ENCODE measurements at places on chromosomes 16 and 17.
A peak's percentile ranks its signal among the peaks of the same experiment; 100 is the strongest.

DNA sequence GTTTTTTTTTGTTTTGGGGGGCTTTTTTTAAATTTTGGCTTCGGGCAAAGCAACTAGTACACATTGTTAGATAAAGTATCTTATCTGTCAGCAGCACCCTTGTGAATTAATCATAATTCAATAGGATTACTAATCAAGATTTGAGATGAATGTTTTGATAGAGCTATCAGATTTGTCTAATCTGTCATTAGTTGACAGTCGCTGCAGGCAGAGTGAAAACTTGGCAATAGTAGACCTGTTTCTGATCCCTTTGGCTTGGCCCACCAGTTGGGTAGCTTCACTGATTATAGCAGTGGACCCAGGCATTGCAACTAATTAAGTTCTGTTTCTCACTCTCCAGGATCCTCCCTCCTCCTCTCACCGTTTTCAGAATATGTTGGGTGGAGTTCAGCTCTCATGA lies 258.6 kb downstream of the IRX3 start:
- DNase-seq = no peak

- DNase-seq = peak; percentile 79
Observed at GRCh38 chr16:70653809-70654771, 7.7 kb downstream of the IL34 start.

GRCh38 chr16:53955221-53955875 lies 251.4 kb downstream of the FTO start:
- no peak for DNase-seq

- DNase-seq = peak; percentile 52
Observed at GRCh38 chr16:82990155-82990554, 363.4 kb downstream of the CDH13 start.

DNA sequence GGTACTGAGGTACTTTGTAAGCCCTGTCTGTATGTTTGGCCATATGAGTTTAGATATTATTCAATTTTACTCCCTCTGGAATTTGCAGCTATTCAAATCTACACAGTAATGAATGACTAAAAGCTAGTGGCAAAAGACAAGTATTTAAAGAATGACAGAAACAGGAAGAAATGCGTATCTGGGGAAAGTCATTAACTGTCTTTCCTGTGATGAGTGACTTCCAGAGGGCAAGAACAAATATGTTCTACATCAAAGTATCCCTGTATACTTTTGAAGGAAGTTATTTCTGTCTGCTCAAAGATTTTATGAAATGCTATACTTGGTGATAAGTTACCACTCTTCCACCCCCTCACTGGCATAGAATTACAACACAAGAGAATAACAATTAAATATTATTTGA lies 489.3 kb upstream of the SOX9 start:
- DNase-seq = peak; percentile 45

- DNase-seq = peak; percentile 16
Observed at GRCh38 chr17:46949291-46950174, 26.6 kb downstream of the GOSR2 start.

GRCh38 chr16:89290887-89291286 lies 73.4 kb downstream of the ZNF778 start:
- DNase-seq = no peak

- no peak for DNase-seq
Observed at GRCh38 chr17:55530064-55530463, 18.8 kb upstream of the SMIM36 start.

GRCh38 chr16:54946909-54947308 lies 16.2 kb downstream of the IRX5 start:
- DNase-seq = no peak

DNA sequence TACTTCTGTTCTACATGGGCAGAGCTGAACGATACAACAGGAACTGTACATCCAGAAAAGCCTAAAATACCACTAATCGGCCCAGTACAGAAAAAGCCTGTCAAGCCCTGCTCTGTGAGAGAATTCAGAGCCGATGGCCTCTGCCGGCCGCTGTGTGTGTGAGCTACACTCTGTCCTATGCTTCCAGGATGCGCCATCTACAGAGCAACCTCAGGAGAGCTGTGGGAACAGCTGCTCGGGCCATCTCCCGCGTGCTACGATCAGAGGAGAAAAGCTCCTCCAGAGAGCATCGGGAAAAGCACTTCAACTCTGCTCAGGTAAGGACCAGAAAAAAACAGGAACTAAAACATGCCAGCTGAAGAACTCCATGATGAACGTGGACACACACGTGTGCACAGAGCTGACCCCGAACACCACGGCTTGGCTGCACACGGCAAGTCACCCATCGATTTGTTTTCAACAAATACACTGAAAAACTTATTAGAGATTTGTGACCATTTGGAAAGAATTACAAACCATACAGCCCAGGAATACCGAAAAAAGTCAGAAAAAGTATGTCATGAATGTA lies 115.9 kb downstream of the ANKRD11 start:
- DNase-seq = no peak

DNA sequence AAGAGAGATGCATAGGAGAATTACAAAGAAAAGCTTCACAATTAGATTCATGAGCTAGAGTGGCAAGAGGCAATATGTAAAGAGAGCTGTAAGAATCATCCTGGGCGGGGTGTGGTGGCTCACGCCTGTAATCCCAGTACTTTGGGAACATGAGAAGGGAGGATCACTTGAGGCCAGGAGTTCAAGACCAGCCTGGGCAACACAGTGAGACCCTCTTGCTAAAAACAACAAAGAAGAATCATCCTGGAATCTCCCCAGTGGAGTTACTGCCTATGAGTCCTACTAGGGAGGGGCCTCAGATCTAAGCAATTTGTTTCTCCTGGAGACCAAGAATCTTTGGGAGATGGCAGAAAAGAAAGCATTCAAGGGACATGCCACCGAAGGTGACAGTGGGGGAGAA lies 119.1 kb downstream of the HIC1 start:
- no peak for DNase-seq

DNA sequence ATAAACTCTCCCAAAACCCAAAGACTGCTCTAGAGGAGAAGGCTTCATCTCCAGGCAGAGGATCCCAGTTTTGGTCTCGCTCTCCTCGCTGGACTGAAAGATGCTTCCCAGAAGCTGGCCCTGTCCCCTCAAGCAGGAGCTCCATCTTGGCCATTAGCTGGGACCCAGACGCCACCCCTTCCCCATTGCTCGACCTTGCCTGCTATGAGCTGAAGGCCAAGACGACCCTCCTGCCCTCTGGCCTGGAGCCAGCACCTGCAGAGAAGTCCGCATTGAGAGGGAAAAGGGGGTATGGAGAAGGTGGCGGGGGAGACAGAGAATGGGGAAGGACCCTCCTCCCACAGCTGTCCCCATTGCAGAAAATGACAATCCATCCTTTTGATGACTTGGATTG lies 3.6 kb upstream of the RCVRN start:
- DNase-seq = no peak

- DNase-seq = no peak
Observed at GRCh38 chr16:11990702-11991390, 14.3 kb downstream of the SNX29 start.

- no peak for DNase-seq
Observed at GRCh38 chr17:66341462-66341861, 39.0 kb downstream of the PRKCA start.

DNA sequence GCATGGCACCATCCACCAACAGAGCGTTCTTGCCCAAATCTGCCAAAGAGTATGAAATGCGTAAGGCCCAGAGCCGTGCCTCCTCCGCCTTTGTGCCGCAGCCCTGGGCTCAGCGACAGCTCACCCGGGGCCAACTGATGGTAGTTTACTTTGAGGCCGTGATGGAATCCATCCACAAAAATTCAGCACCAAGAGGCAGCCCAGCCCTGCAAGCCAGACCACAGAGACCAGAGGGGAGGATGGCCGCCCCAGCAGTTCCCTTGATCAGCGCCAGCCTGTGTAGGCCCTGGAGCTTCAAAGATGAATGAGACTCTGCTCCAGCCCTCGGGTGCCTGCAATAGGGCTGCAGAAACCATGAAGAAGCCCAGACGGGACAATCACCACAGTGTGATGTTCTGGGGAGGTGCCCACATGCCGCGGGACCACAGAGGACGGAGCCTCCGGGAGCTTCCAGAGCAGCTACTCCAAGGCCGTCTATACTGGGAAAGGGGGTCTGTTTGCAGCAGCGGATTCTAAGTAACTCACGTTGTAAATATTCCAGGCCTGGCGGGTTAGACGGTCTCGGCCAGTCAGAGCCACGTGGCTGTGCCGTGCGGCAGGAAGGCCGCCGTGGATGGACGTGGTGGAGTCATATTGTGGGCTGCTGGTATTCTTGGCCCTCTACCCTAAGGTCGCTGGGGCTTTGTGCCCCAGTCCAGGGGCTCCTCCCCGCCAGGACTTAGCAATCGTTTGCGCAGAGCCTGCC lies 80.3 kb downstream of the RBFOX3 start:
- no peak for DNase-seq

DNA sequence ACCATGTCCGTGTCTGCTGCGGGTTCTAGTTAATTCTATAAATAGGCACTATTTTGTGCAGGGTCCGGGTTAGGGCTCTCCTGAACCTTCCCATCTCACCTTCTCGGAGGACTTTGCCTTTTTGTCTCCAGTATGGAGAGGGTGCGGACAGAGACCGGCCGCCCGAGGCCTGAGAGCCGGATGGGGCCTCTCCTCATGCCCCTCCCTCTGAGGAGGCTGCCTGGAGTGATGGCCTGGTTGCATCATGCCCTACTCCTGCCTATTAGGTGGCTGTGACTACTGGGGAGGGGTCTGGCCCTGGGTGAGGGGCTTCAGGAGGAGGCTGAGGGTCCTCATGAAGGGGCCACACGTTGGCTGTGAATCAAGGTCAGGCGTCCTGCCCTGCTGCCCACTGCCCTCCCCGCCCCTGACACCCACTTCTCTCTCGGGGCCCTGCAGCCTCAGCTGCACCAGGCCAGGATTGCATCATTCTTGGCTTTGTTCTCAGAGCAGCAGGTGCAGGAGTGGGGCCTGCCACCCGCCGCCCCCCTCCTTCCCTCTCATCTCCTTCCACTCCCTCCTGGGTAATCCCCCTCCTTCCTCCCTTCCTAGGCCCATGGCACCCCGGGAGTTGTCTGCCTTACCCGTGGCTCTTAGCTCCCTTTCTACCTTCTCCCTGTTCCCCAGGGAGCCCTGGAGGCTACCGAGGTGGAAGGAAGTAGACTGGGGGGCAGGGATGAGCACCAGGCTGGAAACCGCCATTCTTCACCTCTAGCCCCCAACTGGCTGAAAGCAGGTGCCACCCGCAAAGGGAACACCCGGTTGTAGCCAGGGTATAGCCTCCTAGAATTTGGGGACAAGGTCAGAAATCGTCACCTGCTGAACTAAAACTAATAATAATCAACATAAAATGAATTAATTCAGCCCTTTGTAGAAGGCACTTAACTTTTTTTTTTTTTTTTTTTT lies 12.7 kb upstream of the ARHGAP23 start:
- peak; percentile 62 for DNase-seq

DNA sequence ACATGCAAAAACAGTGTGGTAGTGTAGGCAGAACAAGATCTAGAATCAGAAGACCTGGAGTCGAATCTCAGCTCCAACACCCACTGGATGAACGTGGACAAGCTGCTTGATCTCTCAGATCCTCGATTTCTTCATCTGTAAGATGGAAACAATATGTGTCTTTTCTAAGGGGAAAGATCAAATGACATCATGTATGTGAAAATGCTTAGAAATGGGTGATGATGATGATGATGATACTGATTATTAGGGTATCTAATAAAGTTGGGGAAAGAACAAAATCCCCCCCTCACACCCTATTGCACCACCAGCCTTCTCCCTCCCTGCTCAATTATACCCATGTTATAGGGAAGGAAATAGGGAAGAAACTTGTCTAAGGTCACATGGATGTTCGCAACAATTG lies 10.9 kb downstream of the DYNLL2 start:
- DNase-seq = no peak

- no peak for DNase-seq
Observed at GRCh38 chr17:56326001-56326359, 172.7 kb downstream of the ANKFN1 start.

DNA sequence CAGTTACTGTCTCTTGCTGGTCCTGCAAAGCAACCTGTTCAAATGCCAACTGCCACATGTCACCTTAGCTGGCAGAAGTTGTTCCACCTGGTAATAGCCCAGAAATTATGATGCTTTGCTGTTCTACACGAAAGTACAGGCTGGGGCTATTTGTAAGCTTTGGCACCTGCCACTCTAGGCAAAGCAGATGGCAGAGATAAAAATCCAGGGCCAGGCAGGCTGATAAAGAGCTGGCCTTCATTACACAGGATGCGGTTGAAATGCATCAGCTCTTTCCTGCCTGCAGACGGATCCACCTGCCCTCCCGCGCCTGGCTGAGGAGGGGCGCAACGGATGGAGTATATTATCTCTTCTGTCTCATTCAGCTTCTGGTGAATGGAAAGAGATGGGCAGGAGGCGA lies 29.3 kb upstream of the KDM8 start:
- no peak for DNase-seq

- DNase-seq = no peak
Observed at GRCh38 chr16:75343286-75343685, 90.0 kb downstream of the CFDP1 start.

DNA sequence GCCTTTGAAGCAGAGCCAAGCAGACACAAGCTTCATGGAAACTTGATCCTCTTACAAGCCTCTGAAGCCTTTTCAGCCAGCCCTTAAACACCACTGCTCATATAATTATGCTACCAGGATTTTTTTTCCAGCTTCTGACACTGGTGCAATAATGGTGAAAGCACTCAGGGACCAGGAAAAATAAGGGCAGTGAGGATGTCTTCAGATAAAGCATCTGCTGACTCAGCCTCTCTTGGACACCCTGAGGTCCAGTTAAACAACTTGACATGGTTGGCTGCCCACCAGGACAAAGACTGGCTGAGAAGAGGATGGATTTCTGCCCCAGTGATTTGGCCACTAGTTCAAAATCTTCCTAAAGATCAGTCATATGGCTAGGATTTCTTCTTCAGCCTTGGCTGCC lies 124.2 kb upstream of the N4BP1 start:
- DNase-seq = no peak

GRCh38 chr16:84827131-84827574 lies 7.4 kb downstream of the CRISPLD2 start:
- no peak for DNase-seq

DNA sequence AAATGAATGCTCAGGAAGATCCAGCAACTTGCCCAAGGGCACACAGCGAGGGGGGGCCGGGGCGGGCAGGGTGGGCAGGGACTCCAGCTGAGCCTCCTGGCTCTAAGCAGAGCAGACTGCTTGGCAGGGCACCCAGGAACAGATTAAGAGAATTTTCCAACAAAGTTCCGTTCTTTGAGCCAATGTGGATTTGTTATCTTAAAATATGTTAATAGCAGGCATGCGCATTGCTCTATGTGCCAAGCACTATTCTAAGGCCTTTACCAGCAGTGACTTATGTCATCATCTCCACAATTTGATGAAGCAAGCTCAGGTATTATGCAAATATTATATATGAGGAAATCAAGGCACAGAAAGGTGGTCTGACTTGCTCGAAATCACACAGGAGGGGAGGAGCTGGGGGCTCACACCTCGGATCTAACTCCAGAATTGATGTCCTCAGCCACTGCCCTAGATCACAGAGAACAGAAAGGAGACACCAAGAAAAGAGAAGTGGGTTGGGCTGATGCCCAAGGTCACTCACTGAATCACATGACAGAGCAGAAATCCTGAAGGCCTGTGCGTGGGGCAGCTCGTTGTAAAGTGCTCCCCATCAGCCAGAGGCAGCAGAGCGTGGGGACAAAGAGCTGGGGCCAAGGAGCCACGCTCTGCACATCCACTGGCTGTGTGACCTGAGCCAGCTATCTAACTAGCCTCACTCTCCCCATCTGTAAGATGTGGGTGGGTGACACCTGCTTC lies 23.2 kb upstream of the MEAK7 start:
- DNase-seq = no peak

Data from AG08395 (cell line).